ENCODE measurements at places on chromosomes 1 and 21.

GRCh38 chr1:46611691-46612221, 4.9 kb downstream of the MOB3C start:
- DNase-seq, result no peak

GRCh38 chr1:211738691-211739301, 63.4 kb upstream of the NEK2 start:
- no peak for DNase-seq

- no peak for DNase-seq
Observed at GRCh38 chr21:41769933-41770332, 3.1 kb upstream of the RIPK4 start.

GRCh38 chr21:41866274-41866809, 12.8 kb downstream of the PRDM15 start:
- DNase-seq, result no peak

GRCh38 chr1:119686661-119687060, 25.1 kb upstream of the PHGDH start:
- DNase-seq, result no peak

DNA sequence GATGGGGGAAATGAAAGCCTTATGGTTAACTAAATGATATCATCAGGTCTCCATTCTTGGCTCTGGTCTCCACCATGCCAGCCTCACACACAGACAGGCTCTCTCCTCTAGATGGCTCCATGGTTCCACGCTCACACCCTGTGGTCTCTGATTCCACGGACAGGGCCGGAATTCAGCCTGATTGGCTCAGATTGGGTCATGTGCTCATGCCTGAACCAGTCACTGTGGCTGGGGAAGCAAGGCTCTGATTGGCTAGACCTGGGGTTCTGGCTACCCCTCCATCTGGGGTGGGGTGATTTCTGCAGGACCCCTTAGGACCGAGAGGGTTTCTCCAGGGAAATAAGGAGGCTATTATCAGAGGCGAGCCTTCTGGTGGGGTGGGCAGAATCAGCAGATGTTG, 277.0 kb downstream of the PTPRU start:
- peak; percentile 45 for DNase-seq

- DNase-seq, result no peak
Observed at GRCh38 chr21:20459838-20460237, 538.4 kb upstream of the NCAM2 start.

GRCh38 chr1:209397910-209398309, 185.6 kb upstream of the CAMK1G start:
- no peak for DNase-seq

DNA sequence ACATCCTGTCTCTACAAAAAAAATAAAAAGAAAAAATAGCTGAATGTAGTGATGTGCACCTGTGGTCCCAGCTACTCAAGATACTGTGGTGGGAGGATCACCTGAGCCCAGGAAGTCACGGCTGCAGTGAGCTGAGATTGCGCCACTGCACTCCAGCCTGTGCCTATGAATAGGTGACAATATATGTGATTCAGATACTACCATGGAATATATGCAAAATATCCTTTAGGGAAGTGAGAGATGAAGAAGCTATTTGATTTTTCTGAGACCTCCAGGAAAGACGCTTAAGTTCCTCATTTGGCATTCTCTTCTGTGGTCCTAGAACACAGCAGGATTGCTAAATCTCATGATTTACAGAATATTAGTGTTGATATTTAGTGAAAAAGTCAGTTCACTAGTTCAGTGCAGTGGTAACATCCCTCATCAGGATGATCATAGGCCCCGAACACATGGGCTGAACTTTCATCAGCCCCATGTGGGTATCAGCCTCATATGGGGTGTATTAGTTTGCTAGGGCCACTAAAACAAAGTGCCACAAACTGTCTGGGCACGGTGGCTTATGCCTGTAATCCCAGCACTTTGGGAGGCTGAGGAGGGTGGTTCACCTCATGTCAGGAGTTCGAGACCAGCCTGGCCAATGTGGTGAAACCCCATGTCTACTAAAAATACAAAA, 6.0 kb upstream of the VASH2 start:
- no peak for DNase-seq

GRCh38 chr1:163701783-163702374, 380.1 kb downstream of the NUF2 start:
- DNase-seq, result no peak

DNA sequence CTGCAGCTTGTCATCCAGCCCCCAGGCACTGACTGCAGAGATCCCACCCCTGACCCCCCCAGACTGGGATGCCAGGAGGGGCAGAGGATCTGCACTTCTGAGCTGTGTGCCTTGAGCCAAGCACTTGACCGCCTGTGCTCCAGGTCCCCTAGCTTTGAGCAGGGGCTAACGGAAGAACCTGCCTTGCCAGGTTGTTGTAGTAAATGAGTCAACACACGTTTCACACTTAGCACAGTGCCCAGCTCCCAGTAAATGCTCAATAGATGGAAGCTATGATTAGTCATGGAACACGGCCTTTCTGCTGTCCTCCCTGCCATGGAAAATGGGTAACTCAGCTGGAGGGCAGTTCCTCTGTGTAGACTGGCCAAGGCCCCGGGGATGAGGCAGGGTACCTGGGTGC, 24.1 kb downstream of the IFFO2 start:
- no peak for DNase-seq

DNA sequence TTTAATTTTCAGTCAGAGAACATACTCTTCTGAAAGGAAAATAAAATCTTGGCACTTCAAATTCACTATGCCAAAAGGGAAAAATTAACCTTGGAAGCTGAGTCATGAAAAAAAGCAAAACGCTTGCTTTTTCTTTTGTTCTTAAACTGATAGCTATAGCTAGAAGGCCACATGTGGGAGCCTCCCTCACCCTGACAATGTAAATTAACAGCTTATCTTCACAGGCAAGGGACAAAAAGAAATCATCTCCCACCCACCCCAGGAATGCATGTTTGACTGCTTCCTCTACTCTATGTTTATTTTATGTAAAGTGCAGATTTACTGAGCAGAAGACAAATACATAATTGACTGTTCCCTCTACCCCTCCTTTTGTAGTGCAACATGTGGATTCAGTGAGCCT, 38.0 kb downstream of the EBNA1BP2 start:
- no peak for DNase-seq

DNA sequence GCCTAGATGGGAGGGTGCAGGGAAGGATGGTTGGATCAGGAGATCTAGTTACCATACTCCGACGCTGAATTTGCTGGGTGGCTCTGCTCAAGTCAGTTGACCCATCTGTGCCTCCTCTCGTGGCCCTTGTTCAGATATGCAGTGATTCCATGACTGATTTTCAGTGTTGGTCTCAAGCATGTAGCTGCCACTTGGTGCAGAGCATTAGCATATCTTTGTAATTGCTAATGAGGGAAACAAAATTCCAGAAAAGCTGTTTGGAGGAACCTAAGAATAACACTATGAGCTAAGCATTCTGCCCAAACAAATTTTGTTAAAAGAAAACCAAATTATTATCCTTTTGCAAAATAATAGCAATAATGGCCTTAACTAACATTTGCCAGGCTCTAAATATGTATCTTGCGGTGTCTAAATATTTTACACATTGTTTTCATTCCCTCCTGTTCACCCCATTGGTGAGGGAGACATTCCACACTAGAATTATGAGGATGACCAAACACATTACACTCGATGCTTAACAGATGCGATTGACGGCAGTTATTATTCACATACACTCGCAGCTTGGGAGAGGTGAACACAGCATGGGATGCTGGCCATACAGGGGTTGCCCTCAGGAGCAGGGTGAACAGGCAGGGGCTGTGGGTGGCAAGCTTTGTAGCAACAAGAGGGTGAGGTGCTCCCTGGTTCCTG, 69.1 kb downstream of the KCNJ15 start:
- DNase-seq, result no peak

Data from endothelial cell of umbilical vein (primary cell).